ENCODE measurements at places on chromosomes 1 and 21.

GRCh38 chr1:9705337-9706093 is 54.0 kb downstream of the PIK3CD start:
- DNase-seq: no peak

DNA sequence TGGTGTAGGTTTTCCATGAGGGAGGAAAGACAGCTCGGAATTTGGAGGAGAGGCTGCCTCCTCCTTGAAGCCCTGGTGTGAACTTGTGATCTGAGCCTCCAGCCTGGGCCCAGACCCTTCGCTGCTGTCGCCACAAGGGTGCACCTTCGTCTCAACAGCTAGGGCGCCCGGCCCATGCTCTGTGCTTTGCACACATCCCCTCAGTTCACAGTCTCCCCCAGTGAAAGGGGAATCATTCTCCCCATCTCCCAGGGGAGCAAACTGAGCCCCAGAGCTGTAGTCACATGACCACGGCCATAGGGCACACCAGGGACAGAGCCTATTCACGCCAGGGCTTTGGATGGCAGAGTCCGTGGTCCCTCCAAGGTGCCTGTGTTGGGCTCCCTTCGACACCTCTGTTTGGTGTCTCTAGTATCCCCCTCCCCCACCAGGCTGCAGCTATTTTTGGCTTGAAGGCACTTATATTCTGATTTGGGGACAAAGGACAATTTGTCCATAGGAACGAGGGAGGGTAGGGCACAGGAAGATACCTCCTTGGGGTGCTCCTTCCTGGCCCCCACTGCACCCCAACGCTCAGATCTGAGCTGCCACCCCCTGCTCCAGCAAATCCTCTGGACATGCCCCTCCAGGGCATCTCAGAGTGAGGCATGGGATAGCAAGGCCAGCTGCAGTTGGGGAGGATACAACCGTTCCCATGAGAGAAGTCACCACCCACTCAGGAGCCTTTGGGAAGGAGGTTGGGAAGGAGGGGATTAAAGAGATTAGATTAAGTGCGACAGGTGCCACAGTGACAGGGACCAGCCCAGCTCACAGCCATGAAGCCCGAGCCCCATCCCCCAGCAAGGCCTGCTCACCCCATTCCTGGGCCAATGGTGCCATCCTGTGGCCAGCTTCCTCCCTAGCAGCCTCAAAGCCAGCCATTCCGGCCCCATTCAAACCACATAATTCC is 15.7 kb downstream of the MATN1 start:
- DNase-seq: peak; percentile 92

- DNase-seq: no peak
Observed at GRCh38 chr1:110215621-110216515, 5.8 kb downstream of the KCNC4 start.

- no peak for DNase-seq
Observed at GRCh38 chr1:15992582-15993500, 11.2 kb upstream of the SRARP start.

GRCh38 chr1:213942061-213942460 is 45.7 kb upstream of the PROX1 start:
- DNase-seq: no peak

Measured in HEK293T (cell line).